ENCODE measurements at places on chromosomes 12 and 14.

DNA sequence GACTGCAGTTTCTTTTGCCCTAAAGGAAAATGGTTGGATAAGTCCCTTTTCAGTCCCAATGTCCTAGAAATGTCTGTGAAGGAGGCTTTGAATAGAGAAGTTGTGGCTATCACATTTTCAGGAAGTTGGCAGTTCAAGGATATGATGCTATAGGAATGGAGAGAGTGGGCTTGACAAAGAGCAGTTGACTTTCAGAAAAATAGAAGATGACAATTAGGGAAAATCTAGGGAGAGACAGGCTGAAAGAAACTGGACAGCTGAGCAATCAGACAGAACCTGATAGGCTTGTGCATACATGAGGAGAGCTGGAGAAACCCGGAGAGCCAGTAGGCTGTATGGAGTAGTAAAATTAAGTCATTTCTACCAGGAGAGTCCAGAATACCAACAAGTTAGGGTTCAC lies 50.5 kb downstream of the LMNTD1 start:
- DNase-seq: no peak

DNA sequence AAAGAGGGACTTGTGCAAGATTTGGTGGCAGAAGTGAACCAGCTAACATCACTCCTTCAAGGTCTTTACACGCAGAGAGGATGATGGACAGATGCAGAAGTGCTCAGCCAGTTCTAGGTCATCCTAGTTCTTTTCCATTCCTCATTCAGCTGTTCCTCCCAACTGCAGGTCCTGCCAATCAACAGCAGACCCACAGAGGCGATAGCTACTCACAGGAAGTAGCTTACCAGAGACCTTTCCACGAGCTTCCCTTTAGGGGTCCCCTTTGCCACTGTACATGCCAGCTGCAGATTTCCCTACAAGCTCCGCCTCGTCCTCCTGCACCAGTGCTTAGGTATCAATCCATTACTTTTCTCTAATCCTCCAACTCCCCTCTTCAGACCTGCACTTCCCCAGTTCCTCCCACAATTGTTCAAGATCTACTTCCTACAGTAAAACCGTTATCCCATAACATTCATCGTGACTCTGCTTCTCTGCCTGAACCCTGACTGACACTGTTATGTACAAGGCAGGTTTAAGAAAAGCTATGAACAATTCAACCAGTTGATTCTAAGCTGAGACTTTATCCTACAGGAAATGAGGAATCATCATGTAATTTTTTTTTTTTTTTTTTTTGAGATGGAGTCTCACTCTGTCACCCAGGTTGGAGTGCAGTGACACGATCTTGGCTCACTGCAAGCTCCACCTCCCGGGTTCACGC lies 22.5 kb downstream of the RECQL start:
- DNase-seq: no peak

- DNase-seq: no peak
Measured at GRCh38 chr12:112148031-112148513, 22.7 kb downstream of the TRAFD1 start.

GRCh38 chr14:22466491-22466890 lies 122.5 kb downstream of the DAD1 start:
- no peak for DNase-seq

DNA sequence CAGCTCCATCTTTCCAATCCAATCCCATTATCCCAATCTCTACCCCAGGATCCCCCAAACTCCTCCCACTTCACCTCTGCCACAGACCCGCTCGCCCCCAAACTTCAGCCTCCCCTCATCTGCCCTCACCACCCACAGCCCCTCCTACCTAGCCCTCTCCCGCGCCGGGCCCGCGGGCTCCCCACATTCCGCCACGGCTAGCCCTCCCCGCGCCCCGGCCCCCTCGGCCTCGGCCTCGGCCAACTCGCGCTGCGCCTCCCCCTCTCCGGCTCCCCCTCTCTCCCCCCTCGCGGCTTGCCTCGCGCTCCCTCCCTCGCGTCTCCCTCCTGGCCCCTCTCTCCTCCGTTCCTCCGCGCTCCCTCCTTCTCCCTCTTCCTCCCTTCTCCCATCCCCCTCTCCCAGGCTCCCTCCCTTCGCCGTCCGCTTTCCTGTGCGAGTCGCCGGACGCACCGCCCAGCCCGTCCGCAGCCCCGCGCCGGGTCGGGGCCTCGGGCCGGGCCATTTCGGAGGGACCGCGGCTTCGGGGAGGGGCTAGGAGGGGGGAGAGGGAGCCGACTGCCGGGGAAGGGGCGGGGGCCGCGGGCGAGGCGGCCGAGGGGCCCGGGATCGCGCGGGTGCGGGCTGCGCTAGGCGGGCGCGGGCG lies at the start of gene ATN1:
TSS of gene ATN1 (plus strand) at position 581 of the 643 bp plus-strand sequence. CDS start 6,043 bp downstream, outside the sequence.
- peak; percentile 86 for DNase-seq

Measured in left ventricle myocardium inferior (tissue), 1 donor.